ENCODE measurements at places on chromosomes 3 and 15.

DNA sequence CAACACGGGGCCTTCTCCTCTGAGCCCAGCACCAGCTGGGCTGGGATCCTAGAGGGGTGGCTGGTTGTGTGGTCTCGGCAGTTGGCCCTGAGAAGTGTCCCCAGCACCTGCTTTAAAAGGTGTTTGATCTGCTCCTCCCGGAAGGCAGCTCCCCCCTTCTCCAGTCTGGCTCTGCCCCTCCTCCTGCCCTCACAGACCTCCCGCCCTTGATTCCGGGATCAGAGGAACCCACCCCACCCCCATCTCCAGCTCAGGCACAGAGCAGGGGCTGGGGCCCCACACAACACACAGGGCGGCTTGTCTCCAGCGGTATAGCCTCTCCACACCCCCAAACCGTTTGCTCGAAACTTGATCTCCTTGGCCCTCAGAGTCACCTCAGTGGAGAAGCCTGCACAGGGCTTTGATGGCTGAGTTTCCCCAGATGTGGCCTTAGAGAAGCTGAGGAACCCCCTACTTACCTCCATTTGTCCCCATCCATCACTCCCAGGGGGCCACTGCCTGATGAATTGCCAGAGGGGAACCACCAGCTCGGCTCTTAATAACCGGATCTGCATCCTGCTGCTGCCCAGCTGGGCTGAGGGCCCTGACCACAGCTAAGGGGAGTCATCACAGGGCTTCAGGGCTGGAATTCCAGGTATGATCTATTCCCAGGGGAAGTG lies 6.4 kb upstream of the STRA6 start:
- DNase-seq = no peak

DNA sequence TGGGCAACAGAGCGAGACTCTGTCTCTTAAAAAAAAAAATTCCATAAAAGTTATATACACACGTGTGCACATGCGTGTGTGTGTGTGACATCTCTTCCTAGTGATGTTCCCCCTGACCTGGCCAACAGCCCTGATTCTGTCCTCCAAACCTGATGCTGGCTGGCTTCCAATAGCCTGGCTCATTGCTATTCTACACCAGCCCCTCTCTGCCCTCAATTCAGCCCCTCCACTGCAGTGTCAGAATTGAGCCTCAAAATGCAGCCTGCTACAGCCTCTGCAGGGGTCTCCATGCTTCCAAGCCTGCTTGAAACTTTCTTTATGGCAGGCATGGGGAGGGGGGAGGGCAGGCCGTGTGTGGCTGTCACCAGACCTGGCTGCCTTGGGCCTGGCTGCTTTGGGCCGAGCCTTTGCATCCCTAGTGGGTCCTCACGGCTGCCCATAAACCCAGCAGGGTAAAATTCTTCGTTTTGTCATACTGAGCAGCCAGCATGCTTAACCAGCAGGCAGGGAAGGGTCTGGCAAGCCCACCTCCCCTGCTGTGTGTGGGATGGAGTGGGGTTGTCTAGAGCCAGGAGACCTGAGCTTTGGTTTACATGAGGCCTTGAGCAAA lies 22.7 kb upstream of the DOCK3 start:
- no peak for DNase-seq

- DNase-seq = no peak
Measured at GRCh38 chr15:39142500-39142899, 438.4 kb upstream of the THBS1 start.

DNA sequence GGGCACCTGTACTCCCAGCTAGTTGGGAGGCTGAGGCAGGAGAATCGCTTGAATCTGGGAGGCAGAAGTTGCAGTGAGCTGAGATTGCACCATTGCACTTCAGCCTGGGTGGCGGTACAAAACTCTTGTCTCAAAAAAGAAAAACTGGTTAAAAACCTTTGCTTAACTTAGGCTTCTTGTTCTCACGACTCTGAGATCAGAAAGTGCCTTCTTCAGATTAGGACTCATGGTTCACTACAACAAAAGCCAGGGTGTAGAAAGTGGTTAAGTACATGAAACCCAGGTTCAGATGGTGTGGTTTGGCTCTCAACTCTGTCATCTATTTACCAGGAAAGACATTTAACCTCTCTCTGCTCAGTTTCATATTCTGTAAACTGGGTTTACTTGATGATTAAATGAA lies 168.4 kb downstream of the TUSC7 start:
- no peak for DNase-seq

DNA sequence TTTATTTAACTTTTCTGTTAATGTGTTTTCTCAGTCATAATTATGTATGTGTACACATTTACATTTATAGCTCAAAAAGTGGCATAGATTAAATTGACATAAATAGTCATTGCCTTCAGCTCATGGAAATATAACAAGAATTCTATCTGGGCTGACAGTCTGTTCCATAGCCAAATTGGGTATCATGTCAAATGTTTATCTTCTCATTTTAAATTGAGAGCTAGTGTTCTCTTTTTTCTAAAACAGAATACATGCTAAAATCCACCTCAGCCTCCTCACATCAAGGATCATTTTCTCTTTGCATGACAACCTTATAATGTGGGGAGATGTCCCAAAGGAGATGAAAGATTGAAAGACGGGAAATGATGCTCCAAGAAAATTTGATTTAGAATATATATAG lies 144.1 kb upstream of the BCHE start:
- DNase-seq = no peak

GRCh38 chr15:55366981-55367380 lies 41.2 kb downstream of the CCPG1 start:
- DNase-seq = no peak

GRCh38 chr15:65264863-65265430 lies 21.7 kb downstream of the PARP16 start:
- no peak for DNase-seq

GRCh38 chr15:38520035-38520434 lies 44.6 kb downstream of the RASGRP1 start:
- no peak for DNase-seq

- DNase-seq = no peak
Measured at GRCh38 chr15:26294059-26294689, 431.0 kb upstream of the ATP10A start.

DNA sequence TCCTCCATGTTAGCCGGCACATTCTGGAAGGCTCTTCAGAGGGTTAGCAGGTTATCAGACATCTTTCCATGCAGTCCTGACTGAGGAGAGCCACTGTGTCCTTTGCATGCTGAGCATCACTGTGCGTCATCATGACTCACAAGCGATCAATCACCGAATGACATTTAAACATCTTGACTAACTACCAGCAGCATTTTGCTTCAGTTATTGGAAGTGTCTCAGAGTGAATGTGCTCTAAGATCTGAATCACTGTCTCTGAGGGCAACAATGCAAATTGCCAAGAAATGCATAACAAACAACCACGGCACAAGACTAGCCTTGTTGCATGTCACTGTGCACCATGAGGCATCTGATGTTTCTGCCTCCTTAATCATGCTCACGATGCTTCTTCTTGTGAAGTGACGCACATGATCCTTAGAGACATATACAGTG lies 18.3 kb upstream of the ATP8B4 start:
- no peak for DNase-seq

DNA sequence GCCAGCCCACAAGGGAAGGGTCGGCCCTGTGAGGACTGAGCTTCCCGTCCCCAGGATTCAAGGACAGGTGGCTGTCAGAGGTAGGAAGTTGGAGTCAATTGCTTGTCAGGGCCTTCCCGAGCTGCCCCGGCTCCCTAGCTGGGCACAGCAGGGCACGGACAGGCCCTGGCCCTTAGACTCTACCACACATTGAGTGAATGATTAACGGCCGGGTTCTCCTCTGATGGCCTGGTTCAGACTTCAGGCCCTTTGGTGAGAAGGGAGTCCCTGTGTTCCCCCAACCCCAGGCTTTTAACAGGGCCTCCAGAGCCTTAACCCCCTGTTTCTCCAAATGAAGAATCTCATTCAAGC lies 16.4 kb upstream of the FGD5 start:
- DNase-seq = no peak

GRCh38 chr15:78052001-78052401 lies 25.5 kb downstream of the TBC1D2B start:
- no peak for DNase-seq

GRCh38 chr15:63939531-63940130 lies 105.9 kb upstream of the HERC1 start:
- DNase-seq = no peak

GRCh38 chr3:14689247-14689980 lies 14.5 kb downstream of the C3orf20 start:
- DNase-seq = no peak

- no peak for DNase-seq
Measured at GRCh38 chr15:65275728-65276126, 11.0 kb downstream of the PARP16 start.

DNA sequence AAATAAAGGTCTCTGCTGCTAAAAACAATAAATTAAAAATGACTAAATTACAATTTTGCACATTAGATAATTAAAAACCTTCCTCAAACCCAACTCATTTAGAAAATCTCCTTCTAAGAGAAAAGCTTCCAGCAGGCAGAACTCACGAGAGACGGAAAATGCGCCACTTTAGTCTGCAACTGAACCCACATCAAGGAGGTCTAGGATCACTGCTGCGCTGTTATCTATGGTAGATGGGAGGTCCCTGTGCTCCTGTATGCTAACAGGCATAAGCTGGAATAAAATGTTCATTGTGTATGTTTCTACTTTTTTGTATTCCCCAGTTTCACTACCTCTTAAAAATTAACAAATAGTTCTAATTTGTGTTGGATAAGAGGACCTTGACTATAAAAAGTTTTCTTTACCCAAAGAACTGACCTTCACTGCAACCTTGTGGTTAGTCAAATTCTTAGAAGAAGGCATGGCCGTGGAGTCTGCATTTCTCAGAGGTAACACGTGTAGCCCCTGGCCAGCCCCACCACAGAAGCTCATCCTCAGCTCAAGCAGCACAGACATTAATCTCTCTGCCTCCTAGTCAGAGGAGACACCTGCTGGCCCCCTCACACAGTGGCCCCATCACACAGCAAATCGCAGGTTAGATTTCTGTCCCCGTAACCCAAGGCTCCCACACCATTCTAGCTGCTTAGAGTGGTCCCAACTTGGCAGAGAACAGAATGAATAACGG lies 22.3 kb downstream of the STIMATE start:
- no peak for DNase-seq

DNA sequence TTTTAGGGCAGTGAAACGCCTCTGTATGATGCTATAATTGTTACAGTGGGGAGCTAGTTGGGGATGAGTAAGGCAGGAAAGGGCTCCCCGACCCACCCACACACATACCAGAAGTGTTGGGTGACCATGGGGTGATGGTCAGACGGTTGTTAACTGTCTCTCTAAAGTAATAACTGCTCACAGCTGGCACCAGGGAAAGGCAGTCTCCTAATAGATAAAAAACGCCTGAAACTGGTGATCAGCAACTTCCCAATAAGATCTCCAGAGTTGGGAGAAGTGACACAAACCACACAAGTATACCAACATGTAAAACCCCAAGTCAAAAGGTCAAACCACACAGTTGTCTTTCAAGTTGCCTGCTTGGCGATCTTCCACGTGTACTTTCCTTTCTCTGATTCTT lies 346.5 kb upstream of the CNTN4 start:
- no peak for DNase-seq

GRCh38 chr3:89186456-89186855 lies 79.0 kb downstream of the EPHA3 start:
- no peak for DNase-seq

- no peak for DNase-seq
Measured at GRCh38 chr15:91793771-91794170, 59.7 kb upstream of the SLCO3A1 start.

DNA sequence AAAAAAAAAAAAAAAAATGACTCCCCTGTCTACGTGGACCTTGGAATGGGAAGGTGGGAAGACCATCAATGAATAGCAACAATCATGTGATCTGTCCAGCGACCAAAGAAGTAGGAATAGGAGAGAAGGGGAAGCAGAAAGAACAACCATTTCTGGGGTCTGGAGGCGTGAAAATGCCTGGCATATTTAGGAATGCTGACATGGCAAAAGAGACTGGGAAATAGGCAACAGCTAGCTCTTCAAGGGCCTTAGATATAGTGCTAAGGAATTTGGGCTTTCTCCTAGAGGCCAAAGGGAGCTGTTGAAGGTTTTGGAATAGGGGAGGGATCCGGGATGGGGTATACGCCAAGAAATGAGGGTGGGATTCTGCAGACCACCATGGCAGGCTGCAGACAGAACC lies 5.9 kb downstream of the SLC22A13 start:
- no peak for DNase-seq

DNA sequence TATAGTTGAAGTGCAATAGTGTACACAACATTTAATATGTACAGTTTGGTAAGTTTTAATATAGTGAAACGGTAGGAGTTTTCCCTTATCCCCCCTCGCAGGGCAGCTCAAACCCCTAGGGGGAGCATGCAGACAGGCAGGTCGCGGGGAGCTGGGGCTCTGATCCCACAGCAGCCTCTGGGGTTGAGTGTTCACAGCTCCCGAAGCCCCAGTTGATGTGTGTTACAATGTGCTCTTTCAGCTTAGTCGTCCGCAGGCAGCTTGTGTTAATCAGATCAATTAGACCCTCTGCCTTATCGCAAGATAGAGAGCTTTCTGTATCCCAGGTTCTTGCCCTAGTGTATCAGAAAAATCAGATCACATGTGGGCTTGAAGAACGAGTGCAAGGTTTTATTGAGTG lies 143.1 kb upstream of the CHRNA7 start:
- DNase-seq = no peak

DNA sequence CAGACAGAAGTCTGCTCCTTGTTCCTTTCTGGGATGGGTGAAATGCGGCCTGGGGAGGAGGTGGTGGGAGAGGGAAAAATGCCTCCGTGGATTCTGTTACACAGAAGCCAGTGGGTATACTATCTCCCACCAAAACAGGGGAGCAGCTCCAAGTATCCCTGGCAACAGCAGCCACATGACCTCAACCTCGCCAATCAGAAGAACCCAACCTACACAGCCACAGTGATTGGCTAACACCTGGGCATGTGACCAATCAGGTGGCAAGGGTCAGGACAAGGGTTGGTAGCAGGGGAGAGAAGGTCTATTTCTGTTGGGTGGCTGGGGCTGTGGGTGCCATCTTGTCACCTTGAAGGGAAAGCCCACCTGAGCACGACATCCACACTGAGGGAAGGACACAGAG lies 9.1 kb upstream of the ACAD9 start:
- no peak for DNase-seq

- no peak for DNase-seq
Measured at GRCh38 chr3:87268646-87269211, 7.7 kb downstream of the POU1F1 start.

GRCh38 chr15:40702077-40702476 lies 7.1 kb downstream of the RAD51 start:
- no peak for DNase-seq
